ENCODE measurements at places on chromosomes 2 and 18.

- no peak for DNase-seq
These were observed 186.9 kb downstream of the MYO1B start for GRCh38 chr2:191432121-191432520.

DNA sequence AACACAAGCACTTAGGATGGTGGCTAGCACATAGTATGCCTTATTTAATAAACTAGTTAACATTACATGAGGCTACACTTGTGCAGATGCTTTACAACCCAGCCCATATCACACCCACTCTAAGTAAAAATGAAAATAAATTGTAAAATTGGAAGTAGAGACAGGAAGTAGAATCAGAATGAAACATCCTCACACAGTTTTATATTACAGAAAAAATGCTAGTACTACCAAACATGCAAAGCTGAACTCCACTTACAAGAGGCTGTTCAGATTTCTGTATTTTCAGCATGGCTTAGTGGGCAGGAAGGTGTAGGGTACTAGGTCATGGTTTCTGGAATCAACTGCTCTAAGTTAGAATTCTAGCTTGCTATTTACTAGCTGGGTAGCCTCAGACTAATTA lies 18.2 kb upstream of the CRIM1 start:
- no peak for DNase-seq

DNA sequence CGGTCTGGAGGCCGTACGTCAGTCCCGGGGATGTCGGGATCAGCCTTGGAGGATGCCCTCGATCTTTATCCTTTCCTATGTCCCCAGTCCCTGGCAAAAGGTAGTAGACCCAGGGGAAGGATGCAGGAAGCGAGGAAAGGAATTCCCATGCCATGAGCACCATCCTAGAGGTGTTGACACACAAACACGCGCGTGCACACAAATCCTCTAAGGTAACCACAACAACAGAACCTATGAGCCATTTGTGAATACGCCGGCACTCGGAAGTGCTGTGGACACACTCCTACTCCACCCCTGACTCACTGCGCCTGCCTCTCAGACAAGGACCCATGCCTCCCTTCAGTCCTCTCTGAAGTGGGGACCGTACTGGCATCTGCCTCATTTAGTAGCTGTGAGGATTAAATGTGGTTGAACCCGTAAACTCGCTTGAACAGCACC lies 11.3 kb upstream of the MLPH start:
- no peak for DNase-seq

- DNase-seq, result no peak
These were observed 49.7 kb downstream of the KLHL29 start for GRCh38 chr2:23434721-23435121.

- no peak for DNase-seq
These were observed 43.6 kb downstream of the SH3RF3 start for GRCh38 chr2:109172556-109173105.

DNA sequence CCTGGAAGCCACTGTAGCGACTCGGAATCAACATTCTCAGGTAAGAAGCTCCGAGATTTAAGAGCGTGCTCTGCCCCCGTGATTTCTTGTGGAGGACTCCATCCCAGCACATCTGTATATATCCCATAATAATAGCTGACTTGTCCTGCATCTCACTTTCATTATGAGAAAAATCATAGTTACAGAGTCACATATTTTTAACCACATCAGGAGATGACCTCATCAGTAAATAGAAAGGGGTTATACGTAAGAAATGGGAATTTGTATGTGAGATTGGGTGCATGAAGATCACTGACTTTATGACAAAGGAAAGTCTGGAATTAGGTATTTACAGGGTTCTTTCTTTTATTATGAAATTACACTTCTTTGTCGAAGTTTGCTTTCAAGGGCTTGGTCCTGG lies 16.4 kb upstream of the TMEM18 start:
- no peak for DNase-seq

- DNase-seq, result no peak
These were observed 612.9 kb upstream of the POU3F3 start for GRCh38 chr2:104240984-104241383.

DNA sequence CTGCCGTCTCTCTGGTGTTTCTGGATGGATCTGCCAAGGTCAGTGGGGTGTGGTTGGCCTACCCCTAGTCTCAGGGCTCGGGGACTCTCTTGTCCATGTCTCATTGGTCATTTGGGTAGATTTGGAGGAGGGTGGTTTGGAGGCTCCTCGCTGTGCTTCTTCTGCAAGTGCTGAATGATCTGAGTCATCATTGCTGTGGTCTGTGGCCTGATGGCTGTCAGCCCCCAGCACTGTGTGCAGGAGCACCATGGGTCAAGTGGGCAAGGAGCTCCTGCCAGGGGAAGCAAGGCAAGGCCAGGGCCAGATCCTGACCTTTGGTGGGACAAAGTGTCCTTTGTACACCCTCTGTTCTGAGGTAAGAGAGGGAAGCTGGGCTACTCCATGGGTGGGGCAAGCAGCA lies 221.8 kb downstream of the FHOD3 start:
- no peak for DNase-seq

DNA sequence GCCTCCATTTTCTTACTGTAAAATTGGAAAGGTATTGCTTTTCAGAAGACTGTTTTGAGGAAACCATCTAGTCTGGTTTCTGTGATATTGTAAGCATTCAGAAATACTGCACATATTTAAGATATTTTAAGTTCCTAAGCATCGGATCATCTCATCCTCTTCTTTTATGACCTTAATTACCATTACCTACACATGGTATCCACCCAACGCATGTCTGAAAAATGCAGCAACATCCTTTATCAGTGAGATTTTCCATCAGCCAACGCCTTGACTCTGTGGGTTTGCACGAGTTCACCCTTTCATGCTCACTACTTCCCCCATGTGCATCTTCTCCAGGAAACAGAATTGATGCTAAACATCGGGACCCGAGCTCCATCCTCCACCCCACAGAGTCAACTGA lies 84.3 kb downstream of the COL4A4 start:
- DNase-seq, result no peak

DNA sequence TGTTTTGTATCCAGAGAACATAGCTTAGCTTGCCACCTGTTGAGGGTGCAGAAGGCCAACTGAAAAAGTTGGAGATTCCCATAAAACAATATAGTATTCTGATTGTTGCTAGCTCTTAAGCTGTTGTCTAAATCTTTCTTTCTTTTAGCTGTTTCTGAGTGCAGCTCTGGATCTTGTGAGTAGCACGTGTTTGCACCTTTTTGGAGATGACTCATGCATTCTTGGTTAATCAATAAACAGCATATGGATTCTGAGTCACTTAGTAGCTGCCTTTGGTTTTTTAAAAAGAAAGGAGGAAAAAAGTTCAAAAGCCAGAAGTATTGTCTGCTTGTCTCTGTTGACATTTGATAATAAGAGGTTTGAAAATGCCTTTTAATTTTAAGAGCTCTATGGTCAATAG lies 483.0 kb upstream of the FSIP2 start:
- DNase-seq, result no peak
